ENCODE measurements at places on chromosomes 2 and 18. TPM values are rescaled to one million over a fixed set of nuclear protein-coding genes. Genes with fewer than 3 reads are reported as not detected.

The SNORC gene
- polyA plus RNA-seq, result 0.67 TPM

DNA sequence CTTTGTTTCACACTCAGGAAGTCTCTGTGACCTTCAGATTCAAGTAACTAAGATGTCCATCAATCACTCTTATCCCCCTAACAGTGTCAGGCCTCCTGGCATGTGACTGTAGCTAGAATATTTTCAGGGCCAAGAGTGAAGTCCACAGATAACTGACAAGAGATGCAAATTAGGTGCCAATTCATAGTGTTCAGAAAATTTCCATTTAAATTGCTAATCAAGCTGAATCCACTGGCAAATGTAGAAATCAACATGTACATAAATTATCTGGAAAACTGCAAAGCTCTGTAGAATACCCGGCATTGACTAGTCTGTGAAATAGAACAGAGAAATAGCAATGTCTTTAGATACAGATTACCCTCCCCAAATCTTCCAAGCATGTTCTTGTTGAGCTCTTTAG, 38.6 kb upstream of the ARL4C start:
- no peak for DNase-seq

GRCh38 chr2:7971841-7972240, 710.0 kb upstream of the ID2 start:
- DNase-seq, result no peak

GRCh38 chr2:41137031-41137430, 685.1 kb upstream of the SLC8A1 start:
- DNase-seq, result no peak

DNA sequence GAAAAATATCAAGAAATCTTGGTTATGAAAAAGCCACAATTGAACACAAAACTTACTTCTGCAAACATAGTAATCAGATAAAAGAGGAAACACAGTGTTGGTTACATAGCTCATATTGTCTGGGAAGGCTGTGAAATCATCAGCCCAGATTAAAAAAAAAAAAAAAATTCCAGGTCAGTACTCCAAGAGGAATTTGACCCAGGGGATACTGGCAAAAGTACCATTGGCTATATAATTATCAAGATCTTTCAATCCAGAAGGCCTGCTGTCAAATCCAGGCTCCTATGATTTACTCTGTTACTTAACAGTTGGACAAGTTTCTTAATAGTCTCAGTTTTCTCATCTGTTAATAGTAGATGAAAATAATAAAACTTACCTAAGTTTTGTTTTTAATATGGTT, 12.9 kb upstream of the IKZF2 start:
- no peak for DNase-seq

The TNFAIP6 gene
- 1.3 TPM for polyA plus RNA-seq

Measured in IMR-90 (cell line).